ENCODE measurements at places on chromosomes 13 and 19.
A peak's percentile ranks its signal among the peaks of the same experiment; 100 is the strongest.

DNA sequence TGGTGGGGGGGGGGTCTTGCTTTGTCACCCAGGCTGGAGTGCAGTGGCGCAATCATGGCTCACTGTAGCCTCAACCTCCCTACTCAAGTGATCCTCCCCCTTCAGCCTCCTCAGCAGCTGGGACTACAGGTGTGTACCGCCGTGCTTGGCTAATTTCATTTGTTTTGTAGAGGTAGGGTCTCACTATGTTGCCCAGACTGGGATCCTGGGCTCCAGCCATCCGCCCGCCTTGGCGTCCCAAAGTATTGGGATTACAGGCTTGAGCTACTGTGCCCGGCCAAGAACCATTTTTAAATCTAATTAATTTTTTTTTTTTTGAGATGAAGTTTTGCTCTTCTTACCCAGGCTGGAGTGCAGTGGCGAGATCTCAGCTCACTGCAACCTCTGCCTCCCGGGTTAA lies 18.2 kb upstream of the JUND start:
- no peak for DNase-seq

- DNase-seq, result no peak
Measured at GRCh38 chr13:28653111-28653510, 5.8 kb upstream of the POMP start.

GRCh38 chr13:42283574-42283973 lies 11.6 kb downstream of the AKAP11 start:
- DNase-seq, result no peak

GRCh38 chr13:33310245-33311038 lies 24.9 kb upstream of the STARD13 start:
- no peak for DNase-seq

DNA sequence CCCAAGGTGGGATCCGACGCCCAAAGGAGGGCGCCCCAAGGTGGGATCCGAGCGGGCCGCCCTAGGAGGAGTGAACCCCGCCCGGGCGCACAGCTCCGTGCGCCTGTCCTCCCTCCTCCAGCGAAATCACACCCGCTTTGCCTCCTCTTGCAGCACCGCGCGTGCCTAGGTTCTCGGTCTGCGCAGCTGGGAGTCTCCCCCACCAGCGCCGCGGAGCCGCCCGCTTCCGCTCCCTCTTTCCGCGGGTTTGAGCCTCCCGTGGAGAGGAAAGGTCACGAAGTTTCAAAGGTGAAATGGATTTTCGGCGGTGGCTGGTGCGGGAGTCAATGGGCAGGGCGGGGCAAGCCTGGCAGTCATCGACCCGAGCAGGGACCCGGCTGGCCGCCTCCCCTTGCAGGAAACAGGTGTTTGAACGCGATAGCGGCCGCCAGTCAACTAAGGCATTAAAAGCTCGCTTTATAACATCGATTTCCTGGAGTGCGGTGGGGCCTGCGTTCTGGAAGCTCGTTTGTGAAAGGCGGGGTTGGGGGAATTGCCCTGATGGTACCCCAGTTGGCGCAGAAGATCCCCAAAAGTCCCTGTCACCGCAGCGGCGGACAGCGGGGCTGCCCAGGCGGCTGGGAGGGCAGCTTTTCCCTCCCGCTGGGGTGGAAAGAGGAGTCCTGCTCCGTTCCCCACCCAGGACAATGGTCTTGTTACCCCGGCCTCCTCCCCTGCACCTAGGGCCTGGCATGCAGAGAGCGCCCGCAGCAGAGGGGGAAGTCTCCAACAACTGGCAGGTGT lies 9.0 kb upstream of the SOX1 start:
- no peak for DNase-seq

- no peak for DNase-seq
Measured at GRCh38 chr13:109396266-109396665, 390.1 kb downstream of the IRS2 start.

DNA sequence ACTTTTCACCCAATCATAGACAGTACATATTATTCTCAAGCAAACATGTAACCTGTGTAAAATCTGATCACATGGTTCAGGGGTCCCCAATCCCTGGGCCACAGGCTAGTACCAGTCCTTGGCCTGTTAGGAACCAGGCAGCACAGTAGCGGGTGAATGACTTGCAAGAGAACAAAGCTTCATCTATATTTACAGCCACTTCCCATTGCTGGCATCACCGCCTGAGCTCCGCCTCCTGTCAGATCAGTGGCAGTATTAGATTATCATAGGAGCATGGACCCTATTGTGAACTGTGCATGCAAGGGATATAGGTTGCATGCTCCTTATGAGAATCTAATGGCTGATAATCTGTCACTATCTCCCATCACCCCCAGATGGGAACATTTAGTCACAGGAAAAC lies 133.1 kb downstream of the MAB21L1 start:
- no peak for DNase-seq

- DNase-seq, result no peak
Measured at GRCh38 chr19:29966588-29967249, 24.7 kb downstream of the URI1 start.

GRCh38 chr13:50390503-50391248 lies 375.4 kb downstream of the KCNRG start:
- DNase-seq, result no peak

DNA sequence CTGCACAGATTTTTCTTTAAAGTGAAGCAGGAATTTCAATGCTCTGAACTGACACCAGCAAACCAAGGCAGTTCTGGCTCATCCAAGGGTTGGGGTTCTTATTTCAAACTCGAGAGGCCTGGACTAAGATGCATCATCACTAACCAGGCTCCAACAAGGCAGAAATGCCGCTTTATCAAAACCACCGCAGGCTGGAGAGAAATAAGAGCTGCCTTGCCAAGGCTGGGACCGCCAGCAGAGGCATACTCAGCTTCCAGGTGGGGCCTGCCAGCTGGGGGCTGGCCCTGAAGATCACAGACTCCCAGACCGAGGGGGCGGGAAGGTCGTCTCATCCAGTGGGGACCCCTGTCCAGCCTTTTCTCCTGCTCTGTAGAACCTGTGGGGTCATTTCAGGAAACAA lies 37.4 kb upstream of the GAS6 start:
- no peak for DNase-seq

- no peak for DNase-seq
Measured at GRCh38 chr19:28582796-28583195, 630.2 kb downstream of the UQCRFS1 start.

- DNase-seq, result no peak
Measured at GRCh38 chr13:89212186-89212585, 1541.0 kb downstream of the SLITRK5 start.

DNA sequence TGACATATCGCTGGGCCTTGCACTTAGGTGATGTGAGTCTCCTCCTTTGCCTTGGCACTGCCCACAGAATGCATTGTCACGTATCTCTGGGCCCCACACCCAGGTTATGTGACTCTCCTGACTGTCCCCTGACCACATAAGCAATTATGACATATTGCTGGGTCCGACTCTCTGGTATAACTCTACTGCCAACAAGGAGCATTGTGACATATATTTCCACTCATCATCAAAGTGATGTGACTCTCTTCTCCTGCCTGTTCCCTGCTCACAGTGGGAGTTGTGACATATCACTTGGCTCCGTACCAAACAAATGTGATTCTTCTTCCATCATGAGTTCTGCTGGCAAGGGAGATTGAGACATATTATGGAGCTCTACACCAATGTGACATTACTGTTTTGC lies 15.4 kb upstream of the ZNF681 start:
- no peak for DNase-seq

DNA sequence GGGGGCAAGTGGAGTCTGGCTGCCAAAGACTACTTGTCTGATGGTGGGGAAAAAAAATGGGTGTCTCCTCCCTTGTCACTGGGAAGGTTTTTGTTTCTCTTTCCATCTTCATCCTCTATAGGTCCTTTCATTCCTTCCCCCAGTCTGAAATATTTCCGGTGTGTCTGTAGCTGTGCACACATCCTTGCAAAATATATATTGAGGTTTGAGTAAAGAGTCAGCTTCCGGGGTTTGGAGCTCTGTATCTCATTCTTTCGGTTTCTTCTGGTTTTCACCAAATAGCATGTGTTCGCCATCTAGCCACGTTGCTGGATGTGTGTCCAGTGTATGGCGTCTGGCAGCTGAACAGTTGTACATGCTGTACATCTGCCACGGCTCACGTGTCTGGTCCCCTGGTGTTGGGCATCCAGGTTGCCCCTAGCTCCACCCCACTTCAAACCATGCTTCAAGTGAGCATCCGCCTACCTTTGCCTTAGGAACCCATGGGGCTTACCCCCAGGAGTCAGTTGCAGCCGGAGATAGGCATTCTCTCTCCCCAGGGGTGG lies 142.2 kb downstream of the SIPA1L3 start:
- DNase-seq, result peak; percentile 64

GRCh38 chr19:7909471-7910067 lies 5.1 kb upstream of the TGFBR3L start:
- no peak for DNase-seq

GRCh38 chr13:29749401-29750182 lies 100.8 kb downstream of the UBL3 start:
- no peak for DNase-seq

DNA sequence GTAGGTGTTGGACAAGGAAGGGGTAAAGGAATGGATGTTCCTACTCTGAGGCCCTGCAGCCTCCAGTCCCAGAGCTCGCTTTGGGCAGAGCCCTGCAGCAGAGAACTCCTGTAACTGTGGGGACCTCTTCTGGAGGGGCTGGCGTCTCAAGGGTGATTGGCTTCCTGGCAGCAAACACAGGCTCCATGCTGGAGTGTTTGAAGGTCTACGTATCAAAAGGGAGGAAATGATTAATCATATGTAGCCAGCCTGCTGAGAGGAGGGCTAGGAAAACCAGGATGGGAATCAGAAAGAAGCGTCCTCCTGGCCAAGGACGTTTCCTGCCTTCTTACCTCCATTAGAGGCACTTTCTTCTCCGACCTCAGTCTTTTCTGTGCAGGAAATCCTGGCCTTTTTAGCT lies 208.5 kb downstream of the TSHZ3 start:
- no peak for DNase-seq

DNA sequence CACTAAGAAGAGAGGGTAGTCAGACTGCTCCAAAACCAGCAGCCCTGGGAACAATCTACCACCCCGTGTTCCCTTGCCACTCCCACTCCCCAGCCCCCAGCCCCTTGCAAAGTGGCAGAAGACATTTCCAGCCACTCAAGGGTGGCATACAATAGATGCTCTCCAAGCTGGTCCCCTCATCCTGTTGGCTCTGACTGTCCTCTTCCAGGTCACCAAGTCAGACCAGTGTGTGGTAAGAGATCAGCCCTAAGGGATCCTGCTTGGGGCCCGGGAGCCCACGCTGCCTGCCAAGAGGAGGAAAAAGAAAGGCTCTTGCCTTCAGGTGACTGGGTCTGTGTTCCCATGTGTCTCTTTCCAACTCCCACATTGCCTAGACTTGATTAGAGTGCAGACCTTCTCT lies 25.0 kb downstream of the SERP2 start:
- no peak for DNase-seq

DNA sequence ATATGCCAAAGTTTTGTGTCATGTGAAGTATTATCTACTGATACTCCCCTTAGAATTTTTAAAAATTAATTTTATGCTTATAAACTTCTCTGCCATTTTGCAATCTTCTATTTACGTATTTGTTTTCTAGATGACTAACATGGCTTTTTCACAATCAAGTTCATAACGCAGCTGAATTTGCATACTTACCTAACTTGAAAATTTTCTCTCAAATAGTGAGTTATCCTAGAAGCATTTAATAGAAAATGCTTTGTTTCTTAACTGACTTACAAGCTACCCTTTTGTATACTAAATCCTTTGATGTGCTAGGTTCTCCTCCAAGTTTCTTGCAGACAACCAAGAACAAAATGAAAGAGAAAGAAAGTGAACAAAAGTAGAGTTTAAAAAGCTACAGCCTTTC lies 683.5 kb downstream of the LIG4 start:
- no peak for DNase-seq

DNA sequence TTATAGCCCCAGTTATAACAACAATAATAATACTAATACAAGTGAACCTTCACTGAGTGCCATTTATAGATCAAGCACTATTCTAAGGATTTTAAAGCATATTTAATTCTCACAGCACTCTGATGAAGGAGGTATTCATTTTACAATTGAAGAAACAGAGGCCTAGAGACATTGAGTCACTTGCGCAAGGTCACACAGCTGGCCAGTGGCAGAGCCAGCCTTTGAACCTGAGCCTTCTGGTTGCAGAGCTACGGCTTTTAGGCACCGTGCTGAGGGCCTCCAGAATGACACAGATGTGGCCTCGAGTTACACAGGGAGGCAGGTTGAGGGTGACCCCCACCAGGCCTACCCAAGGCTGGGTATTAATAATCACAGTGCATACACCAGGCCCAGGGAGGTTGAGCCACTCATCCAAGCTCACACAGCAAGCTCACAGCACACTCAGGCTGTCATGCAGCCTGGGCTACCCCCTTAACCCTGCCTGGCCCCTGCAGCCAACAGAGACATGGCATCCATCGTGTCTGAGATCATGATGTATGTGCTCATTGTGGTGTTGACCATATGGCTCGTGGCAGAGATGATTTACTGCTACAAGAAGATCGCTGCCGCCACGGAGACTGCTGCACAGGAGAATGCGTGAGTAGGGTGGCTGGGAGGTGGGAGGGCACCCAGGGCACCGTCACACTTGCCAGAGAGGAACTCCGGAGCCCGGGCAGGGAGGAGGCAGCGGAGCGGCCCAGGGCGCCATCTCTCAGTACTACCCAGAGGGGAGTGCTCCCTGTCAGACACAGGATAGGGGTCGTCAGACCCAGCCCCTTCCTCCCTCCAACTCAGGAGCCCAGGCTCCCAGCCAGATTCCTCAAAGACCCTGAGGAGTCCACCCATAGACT lies 2.7 kb upstream of the HPN start:
- no peak for DNase-seq

GRCh38 chr19:33249740-33250366 lies 24.2 kb upstream of the SLC7A10 start:
- DNase-seq, result no peak

DNA sequence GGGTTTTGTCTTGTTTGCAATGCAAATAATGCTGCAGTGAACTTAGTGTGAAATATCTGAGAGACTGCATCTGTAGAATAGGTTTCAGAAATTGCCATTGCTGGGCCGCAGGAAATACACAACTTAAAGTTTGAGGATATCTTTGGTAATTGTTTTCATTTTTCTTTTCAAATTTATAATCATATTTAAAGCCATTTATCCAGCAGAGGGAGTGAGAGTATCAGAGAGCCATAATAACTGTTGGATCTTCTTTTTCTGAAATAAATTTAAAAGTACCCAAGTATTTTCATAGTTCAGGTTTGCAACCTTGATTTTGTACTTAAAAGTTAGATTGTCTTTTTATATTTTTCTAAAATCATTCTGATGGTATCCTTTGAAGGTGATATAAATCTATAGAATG lies 99.4 kb downstream of the ZMYM2 start:
- no peak for DNase-seq

GRCh38 chr19:56939951-56940350 lies 99.4 kb upstream of the PEG3 start:
- no peak for DNase-seq

- DNase-seq, result peak; percentile 21
Measured at GRCh38 chr13:99085139-99085807, 107.4 kb upstream of the DOCK9 start.
